CD4-positive, alpha-beta T cell treated with Interleukin-17A for 4 hours (primary cell): ENCODE measurements at places on chromosomes 11 and 22.

GRCh38 chr11:130997278-130997677, 81.0 kb upstream of the SNX19 start:
- no peak for DNase-seq

- DNase-seq, result no peak
These were observed 47.0 kb upstream of the GALNT18 start for GRCh38 chr11:11668781-11669180.

DNA sequence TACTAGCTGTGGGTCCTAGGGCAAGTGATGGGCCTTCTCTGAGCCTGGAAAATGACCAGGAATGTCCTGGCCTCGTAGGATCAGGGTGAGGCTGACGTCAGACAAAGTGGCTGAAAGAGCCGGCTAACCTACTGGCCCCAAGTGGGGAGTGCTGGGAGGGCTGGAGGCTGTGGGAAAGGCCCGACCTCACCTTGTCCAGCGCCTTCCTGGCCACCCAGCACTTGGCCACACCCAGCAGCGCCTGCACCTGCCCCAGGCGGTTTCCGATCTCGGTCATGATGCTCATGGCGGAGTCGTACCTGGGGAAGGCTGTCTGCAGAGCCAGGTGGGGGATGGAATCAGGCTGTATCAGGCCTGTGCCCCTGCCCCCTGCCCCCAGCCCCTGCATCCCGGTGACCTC, 7.5 kb downstream of the RAPSN start:
- no peak for DNase-seq

DNA sequence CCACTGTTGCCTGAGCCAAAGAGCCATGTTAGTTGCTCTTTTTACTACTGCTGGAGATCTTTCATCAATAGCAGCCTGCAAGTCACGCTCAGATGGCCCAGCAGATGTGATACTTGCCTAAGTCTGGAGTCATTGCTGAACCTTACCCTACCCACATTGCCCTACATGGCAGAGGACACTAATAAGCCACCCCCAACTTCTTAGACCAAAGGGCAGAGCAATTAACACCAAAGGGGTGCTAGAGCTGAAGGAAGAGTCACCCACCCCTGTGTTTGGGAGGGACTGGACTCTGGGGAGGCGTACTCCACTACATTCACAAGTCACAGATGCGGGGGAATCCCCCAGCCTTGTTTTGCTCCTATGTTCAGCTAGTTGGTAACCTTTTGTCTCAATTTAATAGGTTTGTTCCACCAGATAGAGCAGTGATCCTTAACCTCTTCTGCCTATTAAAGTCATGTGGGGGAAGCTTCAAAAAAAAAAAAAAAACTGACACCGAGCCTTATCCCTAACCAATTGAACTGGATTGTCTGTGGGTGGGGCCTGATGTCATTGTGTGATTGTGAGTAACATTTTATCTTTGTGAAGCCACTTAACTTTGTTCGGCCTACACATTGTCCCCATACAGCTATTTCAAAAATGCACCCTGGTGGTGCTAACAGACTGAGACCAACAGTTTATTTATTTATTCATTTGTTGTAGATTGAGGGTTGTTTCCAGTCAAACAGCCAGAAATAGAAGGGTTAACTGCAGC, 13.1 kb downstream of the ADM start:
- DNase-seq, result no peak

DNA sequence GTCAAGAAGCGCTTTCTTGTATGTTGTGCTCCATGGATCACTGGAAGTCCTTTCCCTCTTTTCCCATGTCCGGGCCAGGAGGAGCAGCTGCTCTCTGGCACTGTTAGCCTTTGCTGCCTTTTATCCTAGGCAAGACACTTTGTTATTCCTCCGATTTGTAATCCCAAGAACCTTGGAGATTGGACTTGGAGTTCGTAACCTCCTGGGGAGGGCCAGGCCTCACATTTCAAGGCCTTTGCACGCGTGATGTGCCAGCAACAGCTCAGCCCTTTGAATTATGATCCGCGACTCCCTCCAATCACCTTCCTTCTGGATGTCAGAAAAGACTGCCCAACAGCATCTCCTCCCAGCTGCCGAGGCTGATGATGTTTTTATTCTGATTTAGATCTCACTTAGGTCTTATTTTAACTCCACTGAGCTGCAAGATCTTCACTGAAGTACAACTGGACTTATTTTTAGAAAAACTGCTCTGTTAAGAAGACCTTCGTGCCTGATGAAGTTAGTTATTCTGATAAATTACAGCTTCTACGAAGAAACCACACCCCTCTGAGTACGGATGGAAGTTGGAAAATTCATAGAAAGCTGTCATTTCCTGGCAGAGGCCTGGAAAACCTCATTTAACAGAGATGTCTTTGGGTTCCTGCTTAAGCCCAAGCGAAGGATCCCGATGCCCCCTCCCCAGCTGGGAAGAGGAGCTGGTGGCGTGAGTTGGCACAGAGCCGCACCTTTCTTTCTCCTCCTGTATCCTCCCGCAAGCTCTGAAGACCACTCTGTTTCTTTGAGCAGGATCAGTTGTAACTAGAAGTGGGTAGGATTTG, 62.4 kb downstream of the PARVB start:
- DNase-seq, result no peak

GRCh38 chr11:111331711-111332479, 33.5 kb downstream of the POU2AF3 start:
- no peak for DNase-seq

GRCh38 chr11:47248304-47248663, 330 bp downstream of the ACP2 start:
- no peak for DNase-seq

DNA sequence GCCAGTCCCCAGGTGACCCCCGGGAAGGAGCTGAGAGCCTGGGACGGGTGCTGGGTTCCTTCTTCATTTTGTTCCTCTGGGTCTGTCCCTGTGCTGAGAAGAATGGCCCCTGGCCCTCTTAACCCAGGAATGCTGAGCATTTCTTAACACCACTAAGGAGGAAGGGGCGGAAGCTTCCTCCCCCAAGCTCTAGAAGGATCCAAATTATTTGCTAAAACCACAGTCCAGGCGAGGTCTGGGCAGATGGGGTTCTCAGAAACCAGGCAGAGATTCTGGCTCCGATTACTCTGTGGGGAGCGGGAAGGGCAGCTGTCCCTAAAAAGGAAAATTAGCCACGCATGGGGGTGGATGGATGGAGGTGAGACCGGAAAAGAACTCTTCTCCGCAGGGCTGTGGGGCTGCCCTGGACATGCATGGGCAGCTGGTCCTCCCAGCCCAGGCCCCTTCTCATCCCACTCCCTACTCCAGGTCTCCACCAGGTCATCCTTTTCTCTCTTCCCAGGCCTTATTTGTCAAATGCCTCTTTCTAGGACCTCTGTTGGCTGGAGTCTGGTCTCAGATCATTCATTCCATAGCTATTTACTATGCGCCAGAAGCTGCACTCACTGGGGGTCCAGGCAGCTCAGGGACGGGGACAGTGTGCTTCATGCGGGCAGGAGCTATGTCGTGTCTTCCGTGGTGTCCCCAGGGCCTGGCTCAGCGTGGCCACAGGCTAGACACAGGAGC, 45.0 kb upstream of the MYH9 start:
- no peak for DNase-seq

DNA sequence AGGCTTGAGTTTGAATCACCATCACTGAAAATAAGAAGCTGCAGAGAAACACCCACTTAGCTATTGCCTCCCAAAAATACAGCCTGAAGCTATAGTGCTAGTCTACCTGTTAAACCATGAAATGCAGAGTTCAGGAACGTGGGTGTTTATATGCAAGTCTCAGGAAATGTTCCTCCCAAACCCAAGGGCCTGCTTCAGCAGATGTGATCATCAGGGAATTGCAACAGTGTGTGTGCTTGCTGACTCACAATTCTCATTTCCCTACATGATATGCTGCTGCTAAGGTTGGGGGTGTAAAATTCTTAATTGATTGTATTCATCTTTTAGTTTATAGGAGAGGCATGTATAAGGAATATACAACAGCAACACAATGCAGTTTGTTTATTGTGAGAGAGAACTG, 49.6 kb downstream of the NUP98 start:
- no peak for DNase-seq

- DNase-seq, result no peak
These were observed 5.3 kb downstream of the GAS2 start for GRCh38 chr11:22671751-22672150.

DNA sequence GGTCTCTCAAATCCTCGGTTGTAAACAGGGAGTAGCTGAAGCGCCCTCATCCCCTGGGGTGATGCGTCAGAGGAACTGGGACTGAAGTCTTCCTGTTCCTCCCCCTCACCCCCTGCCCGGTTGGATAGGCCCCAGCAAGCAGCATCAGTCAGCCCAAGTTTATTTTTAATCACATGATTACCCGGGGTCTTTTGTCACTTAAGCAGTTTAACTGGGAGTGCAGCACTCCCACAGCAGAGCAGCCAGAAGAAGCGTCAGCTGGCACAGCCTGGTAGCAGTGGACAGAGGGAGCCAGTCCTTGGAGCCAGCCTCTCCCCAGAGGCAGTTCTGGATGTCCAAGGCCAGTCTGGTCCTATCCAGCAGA, 342.1 kb downstream of the CTTN start:
- no peak for DNase-seq

- no peak for DNase-seq
These were observed 32.9 kb downstream of the MTNR1B start for GRCh38 chr11:93002380-93002779.

GRCh38 chr11:1742371-1742770, 8.0 kb downstream of the IFITM10 start:
- no peak for DNase-seq
